Activated T-helper 17 cell treated with anti-CD3 and anti-CD28 coated beads, Interleukin-2, amount 50 U/mL, for 72 hours (primary cell): ENCODE measurements at places on chromosomes 1 and 21. TPM values are rescaled to one million over a fixed set of nuclear protein-coding genes. Genes with fewer than 3 reads are reported as not detected.

DNA sequence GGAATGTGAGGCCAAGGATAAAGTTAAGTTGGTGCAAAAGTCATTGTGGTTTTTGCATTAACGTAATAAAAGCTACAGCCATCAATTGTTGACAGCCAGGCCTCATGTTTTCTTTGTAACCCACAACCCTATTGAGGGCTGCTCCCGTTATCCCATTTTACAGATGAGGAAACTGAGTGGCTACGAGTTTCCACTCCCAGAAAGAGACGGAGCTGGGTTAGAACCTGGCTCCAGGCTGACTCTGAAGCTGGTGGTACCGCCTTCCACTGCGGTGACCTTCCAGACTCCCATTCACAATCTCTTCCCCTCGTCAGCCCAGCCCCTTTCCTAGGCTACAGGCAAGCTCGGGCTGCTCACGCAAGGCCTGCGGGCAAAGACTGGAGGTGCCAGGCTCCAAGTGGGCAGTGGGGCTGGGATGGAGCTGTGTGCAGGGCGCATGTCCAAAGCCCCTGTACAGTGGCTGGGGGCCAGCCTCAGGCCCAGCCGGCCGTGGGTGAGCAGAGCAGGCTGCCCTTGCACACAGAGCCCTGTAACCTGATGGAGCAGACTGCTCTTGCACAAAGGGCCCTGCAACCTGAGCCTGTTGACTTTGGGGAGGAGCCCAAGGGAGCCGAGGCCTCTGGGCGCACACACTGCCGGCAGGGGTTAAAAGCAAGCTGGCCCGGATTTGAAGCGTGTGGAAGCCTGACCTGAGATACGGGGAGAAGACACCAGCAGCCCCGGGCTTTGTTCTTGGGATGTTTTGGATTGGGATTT lies 97.4 kb upstream of the TMPRSS2 start:
- H3K36me3 ChIP-seq = no peaks in the 10 kb centered on the region
- no peak overlapping the region for H3K27ac ChIP-seq
- no peak overlapping the region for H3K4me3 ChIP-seq
- H3K27me3 ChIP-seq = peaks cover 26% of the 10 kb centered on the region

TFAP2E gene
- total RNA-seq = 4.5 TPM

- no peak overlapping the region for H3K27ac ChIP-seq
- H3K4me1 ChIP-seq = peaks cover 8% of the 10 kb centered on the region
- ATAC-seq = no peak
- no peaks in the 10 kb centered on the region for H3K36me3 ChIP-seq
- no peaks in the 10 kb centered on the region for H3K27me3 ChIP-seq
- no peak overlapping the region for H3K4me3 ChIP-seq
Measured at GRCh38 chr1:193443886-193444285, 257.5 kb upstream of the B3GALT2 start.

DNA sequence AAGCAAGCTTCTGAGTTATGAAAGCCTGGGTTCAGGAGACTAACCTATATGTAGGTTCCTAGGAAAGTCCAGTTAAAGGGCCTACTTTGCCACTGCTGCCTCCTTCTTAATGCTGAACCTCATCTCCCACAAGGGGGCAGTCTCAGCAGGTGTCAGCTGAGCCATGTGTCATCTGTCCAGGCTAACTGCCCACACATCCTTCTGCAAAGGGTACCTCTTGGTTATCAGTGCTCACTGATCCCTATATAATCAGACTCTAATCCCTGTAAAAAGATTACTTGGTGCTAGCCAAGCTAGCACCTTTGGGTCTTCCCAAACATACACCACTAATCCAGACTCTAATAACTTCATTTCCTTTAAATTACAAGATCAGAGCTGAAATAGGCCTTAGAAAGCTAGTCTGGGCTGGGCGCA lies 9.0 kb downstream of the PRDX1 start:
- no peaks in the 10 kb centered on the region for H3K27me3 ChIP-seq
- no peak overlapping the region for H3K4me3 ChIP-seq
- H3K36me3 ChIP-seq = peaks cover 95% of the 10 kb centered on the region
- peaks cover 11% of the 10 kb centered on the region for H3K4me1 ChIP-seq
- peak overlapping the region; percentile 6 for H3K27ac ChIP-seq
- peak; percentile 89 for ATAC-seq

DNA sequence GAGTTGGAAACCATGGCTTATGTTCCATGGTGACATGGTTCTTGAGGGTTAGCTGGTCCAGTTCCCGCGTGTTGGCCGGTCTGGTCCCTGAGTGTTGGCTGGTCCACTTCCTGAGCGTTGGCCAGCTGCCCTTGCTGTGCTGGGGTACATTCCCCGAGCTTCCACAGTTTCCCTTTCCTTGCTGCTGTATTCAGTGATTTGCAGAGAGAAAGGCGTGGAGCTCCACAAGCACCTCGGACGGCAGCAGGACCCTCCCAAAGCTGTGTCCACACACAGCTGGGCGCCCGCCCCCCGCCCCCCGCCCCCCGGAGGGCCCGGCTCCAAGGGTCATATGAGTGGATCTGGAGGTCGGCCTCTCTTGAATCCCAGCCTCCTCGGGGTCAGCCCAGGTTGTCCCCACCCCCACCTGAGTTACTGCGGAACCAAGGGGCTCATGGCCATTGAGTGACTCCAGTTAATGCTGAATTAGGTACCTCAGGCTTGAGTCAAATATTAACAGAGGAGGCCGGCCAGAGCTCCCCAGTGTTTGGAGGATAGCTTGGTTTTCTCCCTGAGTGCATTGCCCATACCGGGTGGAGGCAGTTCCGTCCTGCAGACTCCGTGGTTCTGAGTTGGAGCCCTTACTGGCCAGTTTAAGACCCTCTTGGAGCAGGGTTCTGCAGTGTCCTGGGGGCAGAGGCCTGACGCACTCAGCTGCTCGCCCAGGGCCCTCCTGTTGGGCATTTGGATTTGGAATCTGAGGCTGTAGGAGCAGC lies 18.4 kb downstream of the COL18A1 start:
- no peaks in the 10 kb centered on the region for H3K4me1 ChIP-seq
- no peak overlapping the region for H3K27ac ChIP-seq
- no peak overlapping the region for H3K4me3 ChIP-seq

GRCh38 chr1:32636914-32637645 lies 13.3 kb downstream of the ZBTB8OS start:
- peaks cover 81% of the 10 kb centered on the region for H3K36me3 ChIP-seq
- no peak overlapping the region for H3K27ac ChIP-seq
- ATAC-seq = no peak
- H3K27me3 ChIP-seq = no peaks in the 10 kb centered on the region
- no peak overlapping the region for H3K4me3 ChIP-seq

GRCh38 chr1:80639777-80640533 lies 1160.8 kb upstream of the ADGRL2 start:
- H3K27ac ChIP-seq = no peak overlapping the region
- H3K36me3 ChIP-seq = no peaks in the 10 kb centered on the region
- ATAC-seq = no peak
- no peaks in the 10 kb centered on the region for H3K27me3 ChIP-seq
- no peak overlapping the region for H3K4me3 ChIP-seq
- no peaks in the 10 kb centered on the region for H3K4me1 ChIP-seq

DNA sequence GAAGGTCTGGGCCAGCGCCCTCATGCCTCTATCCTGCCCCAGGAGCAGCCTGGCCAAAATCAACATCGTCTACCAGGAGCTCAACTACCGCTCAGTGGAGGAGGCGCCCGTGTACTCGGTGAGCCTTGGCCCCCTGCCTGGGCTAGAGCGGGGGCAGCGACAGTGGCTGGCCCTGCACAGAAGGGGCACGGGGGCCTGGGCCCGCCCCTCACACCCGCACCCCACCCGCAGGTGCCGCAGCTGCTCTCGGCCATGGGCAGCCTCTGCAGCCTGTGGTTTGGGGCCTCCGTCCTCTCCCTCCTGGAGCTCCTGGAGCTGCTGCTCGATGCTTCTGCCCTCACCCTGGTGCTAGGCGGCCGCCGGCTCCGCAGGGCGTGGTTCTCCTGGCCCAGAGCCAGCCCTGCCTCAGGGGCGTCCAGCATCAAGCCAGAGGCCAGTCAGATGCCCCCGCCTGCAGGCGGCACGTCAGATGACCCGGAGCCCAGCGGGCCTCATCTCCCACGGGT lies 10.8 kb downstream of the SCNN1D start:
- H3K27ac ChIP-seq = no peak overlapping the region
- H3K36me3 ChIP-seq = no peaks in the 10 kb centered on the region
- no peaks in the 10 kb centered on the region for H3K27me3 ChIP-seq
- H3K4me1 ChIP-seq = no peaks in the 10 kb centered on the region
- no peak for ATAC-seq
- no peak overlapping the region for H3K4me3 ChIP-seq

- H3K27ac ChIP-seq = no peak overlapping the region
- no peak for ATAC-seq
- no peaks in the 10 kb centered on the region for H3K4me1 ChIP-seq
- H3K27me3 ChIP-seq = peaks cover 50% of the 10 kb centered on the region
Measured at GRCh38 chr1:33640114-33640660, 167.7 kb downstream of the ZSCAN20 start.
